ENCODE measurements at places on chromosomes 11 and 22.

- no peak for DNase-seq
These were observed 526.1 kb downstream of the MIAT start for GRCh38 chr22:27183474-27183873.

GRCh38 chr22:23138584-23139435, 3.0 kb downstream of the RSPH14 start:
- no peak for DNase-seq

- no peak for DNase-seq
These were observed 91.8 kb upstream of the CLDN5 start for GRCh38 chr22:19615867-19616581.

DNA sequence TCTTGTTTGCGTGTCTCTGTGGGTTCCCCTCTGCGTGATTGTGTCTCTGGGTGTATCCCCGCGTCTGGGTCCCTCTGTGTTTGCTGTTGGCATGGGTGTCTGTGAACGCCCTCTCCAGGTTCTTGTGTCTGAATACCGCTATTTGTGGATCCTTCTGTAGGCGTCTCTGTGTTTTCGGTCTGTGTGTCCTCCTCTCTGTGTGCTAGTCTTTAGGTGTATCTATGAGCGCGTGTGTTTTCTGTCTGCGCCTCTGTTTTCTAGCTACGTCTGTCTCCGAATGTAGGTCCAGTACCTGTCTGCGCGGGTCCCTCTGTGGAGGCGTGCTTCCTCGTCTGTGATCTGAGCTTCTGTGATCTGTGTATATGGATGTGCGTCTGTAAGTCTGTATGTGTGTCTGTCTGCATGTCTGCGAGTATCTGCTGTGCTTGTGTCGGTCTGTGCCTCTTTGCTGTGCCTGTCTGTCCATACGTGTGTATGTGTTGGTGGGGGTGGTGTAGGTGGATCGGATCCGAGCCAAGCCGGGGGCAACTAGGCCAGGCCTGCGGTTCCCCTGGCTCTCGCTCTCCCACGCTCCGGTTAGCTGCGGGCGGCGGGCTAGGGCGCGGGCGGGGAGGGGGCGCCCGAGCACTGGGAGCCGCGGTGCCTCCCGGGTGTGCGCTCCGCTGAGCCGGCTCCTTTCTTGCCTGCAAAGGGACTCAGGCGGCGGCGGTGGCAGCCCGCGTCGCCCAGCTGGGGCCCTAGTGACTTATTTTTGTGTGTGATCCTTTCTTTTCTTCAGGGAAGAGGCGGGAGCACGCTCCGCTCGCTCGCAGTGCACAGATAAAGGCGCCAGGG, 105.3 kb upstream of the E2F8 start:
- DNase-seq: no peak

DNA sequence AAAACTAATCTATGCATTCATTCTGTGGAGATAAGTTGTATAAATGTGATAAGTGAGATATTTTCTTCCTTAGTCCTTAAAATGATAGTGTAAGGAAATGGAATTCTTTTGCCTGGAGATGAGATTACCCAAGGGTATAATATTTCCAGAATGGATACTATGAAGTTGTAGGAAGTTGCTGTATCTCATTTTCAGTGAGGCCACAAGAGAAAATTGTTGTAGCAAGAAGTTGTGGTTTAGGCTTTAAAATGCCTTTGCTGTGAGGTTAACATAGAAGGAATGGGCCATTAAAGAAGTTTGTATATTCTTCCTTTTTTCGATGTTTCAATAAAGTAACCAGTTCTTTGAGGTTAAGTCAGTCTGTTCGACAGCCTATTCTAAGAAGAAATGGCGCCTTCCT, 50.7 kb upstream of the LIN7C start:
- no peak for DNase-seq

GRCh38 chr11:128456566-128457268, 130.6 kb downstream of the ETS1 start:
- DNase-seq: no peak

GRCh38 chr11:203056-203944, 3.9 kb downstream of the BET1L start:
- no peak for DNase-seq

DNA sequence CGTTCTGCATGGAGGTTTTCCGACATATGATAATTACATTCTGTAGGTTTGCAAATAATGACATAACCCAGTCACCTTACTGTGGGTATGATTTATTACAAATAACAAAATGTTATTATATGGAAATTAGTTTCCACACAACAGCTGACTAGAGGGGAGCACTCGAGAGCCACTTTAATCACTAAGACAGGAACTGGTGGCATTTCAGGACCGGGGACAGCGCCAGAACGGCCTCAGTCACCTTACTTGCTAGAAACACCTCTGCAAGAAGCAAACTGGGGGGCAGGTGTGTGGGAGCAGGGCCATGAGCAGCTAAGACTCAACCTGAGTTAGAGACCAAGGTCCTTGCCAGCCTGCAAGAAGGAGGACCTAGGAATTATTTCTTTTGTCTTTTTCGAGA, 199.9 kb downstream of the DSCAML1 start:
- peak; percentile 32 for DNase-seq

GRCh38 chr11:101498891-101499290, 84.9 kb downstream of the TRPC6 start:
- DNase-seq: no peak

- DNase-seq: no peak
These were observed 64.1 kb downstream of the PPP6R3 start for GRCh38 chr11:68524681-68525080.

DNA sequence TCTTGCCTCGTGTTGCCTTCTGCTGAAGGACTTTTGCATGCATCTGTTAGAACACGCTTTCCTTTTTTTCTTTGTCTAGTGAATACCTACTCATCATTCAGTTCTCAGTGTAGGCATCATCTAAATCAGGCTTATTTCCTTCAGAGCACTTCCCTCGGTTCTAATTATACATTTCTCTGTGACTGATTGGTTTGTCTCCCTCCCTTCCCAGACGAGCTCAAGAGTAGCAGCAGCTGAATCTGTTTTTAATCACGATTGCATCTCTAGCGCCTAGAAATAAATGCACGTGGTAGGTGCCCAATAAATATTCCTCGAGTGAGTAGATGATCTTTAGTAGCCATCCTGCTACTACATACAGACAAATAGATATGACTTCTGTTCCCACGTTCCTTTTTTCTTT, 6.3 kb downstream of the CEP164 start:
- DNase-seq: no peak

GRCh38 chr22:29340566-29340965, 25.1 kb upstream of the RASL10A start:
- no peak for DNase-seq

DNA sequence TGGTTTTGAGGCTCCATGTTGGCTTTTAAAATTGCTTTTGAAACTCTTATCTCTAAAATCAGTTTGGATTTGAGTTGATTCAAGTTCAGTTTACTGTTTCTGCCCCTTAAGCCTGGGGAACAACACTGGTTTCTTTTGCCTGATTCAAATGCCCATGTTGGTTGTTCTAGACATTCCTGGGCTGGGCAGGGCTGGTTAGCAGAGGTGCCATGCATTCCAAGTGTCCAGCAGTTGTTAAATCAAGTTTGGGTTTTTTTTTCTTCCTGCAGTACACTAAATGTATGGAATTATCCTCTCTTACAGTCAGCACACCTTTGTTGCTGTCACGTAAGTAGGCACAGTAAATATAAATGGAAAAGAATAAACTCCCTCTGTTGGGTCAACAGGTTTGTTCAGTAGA, 67.2 kb upstream of the MTMR2 start:
- DNase-seq: no peak

DNA sequence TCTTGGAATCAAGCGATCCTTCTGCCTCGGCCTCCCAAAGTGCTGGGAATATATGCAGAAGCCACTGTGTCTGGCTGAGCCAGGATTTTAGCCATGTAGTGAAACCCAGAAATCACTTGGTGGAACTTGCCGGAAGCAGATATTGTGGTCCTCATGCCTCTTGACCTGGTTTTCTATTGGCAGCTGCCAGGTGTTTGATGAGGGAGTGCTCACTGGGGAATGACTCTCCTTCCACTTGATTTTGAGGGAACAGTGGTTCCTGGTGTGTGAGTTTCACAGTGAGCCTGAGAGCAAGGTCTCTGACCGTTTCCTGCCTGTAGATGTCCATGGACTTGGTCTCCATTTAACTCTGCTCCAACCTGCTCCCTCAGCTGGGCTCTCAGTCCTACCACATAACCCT, 34.7 kb upstream of the ELF5 start:
- no peak for DNase-seq

DNA sequence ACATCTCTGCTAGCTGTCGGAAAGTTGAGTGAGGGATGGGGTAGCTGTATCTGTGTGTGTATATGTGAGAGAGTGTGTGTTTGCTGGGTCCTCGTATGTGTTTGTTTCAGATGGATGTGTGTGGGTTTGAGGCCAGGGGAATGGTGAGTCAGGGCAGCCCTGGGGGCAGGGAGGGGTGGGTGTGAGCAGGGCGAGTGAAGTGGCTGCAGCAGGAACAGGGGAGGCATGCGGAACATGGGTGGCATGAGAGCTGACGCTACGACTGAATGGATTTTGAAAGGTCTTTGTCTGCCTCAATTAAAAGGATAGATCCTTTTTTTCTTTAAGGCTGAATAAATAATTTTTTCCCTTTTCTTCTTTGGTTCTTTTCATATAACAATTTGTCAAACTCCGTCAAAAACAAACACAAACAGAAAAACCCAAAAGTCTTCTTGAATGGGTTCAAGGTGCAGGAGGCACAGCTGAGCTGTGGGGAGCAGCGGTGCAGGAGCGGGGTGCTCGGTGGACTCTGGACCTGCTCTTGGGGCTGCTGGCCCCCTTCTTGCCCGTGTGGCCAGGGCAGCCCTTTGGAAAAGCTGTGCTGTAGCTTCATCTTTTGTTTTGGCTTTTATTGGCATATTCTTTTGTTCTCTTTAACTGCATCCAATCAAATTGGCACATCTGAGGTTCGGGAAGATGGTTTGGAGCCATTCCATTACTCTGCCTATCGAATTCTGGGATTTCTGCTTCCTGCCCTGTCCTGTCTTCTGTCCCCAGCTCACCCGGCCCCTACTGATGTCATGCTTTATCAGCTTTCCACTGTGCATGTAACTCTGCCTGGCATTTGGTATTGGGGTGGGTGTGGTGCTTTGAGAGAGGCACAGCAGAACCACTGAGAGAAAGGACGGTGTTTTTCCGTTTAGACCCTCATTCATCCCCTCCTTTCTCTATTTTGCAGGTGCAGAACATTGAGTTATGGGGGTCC, 80.1 kb downstream of the ADAMTS15 start:
- DNase-seq: no peak

DNA sequence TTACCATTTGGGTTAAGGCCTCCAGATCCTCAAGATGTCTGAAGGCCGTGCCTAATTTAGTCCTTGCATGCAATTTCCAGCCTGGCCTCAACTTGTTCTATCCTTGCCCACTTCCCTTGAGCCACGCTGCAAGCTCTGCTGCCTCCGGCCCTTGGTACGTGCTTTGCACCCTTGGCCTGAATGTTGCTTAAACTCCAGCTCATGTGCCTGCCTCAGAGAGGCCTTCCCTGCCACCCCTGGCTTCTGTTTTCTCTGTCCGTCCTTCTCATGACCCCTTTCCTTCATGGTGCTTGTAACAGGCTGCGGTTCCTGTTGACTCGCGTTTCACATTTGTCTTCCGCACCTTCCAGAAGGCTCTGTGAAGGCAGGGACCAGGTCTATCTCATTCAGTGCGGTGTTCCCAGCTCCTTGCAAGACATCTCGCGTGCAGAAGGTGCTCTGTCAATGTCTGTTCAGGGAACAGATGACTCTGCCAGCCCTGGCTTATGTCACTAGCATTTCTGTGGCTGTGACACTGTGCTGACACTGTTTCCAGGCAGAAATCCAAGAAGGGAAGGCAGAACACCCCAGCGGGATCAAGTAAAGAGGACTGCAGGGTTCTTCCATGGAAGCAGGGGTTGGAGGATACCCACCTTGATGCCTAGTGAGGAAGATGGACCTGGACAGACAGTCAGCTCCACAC, 61.8 kb downstream of the FBLN1 start:
- DNase-seq: no peak

- no peak for DNase-seq
These were observed 35.4 kb downstream of the LMO1 start for GRCh38 chr11:8228231-8228630.

DNA sequence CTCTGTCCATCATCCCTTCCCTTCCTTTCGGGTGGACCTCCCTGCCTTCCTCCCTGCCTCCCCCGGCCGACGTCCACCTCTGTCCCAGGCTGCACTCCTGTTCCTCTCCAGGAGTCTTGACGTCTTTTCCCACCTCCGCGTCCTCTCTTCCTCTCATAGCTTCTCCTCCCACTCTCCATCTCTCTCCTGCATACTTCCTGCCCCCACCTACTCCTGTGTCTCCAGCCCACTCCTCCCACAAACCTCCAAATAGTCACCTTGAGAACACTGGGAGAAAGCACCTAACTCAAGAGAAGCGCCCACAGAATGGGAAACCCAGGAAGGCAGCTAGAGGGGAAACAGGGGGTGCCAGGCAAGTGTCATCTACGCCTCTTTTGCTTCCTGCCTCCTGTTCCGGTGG, 60.8 kb downstream of the PDE2A start:
- DNase-seq: no peak

DNA sequence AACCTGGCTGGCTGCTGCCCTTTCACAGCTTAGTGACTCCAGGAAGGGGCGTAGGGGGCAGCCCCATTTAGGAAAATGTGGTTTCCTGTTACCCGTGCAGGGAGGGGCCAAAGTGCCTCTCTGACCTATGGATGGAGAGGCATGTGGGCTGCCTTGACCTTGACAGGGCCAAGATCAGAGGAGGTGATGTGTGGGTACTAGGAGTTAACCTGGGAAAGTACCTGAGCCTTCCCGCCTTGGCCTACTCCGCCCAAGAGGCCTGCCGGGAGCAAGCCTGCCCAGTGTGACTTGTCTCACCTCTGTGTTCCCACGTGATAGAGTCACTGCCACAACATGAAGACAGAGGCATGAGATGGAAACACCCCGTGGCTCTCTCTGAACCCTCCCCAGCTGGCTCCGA, 33.4 kb downstream of the GRAMD4 start:
- peak; percentile 24 for DNase-seq

DNA sequence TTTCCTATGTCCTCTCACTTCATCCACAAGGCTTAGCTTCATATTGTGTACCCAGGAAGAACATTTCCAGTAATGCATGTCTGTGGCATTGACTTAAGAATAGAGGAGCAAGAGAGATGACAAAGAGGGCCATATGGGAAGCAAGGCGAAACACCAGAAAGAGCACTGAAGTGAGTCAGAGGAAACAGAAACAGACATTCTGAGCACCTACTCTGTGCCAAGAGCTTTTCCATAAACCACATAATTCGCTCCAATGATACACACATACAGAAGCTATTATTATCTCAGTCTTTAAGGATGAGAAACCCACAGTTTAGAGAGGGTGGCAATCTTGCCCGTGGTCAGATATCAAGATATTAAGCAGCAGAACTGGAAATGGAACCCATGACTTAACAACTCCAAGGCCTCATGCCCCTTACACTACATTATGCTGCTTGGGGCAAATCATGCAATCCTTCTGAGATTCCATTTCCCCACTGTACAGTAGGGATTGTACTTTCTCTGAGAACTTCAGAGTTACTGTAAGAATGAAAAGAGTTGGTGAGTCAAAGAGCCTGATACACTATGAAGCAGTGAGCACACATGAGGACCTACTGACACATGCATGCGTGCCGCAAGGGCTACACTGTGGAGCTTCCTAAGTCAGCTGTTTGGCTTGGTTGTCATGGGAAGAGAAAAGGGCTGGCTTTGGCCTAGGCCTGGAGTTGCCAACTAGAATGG, 126.6 kb downstream of the KCNC1 start:
- no peak for DNase-seq
